Activated CD8-positive, alpha-beta memory T cell treated with anti-CD3 and anti-CD28 coated beads for 36 hours (primary cell): ENCODE measurements at places on chromosomes 12 and 14. TPM values are rescaled to one million over a fixed set of nuclear protein-coding genes. Genes with fewer than 3 reads are reported as not detected.

LRRIQ1 gene
- total RNA-seq = not detected

PIANP gene
- 0.80 TPM for total RNA-seq

GPR162 gene
- total RNA-seq = 0.44 TPM

KRT71 gene
- total RNA-seq = not detected

CLEC7A gene
- total RNA-seq = not detected

VWF gene
- 0.04 TPM for total RNA-seq

SSPN gene
- total RNA-seq = not detected

C12orf50 gene
- 0.10 TPM for total RNA-seq

TMEM253 gene
- total RNA-seq = 0.13 TPM

CLEC9A gene
- total RNA-seq = not detected

SERPINA1 gene
- 0.55 TPM for total RNA-seq

TAS2R14 gene
- 0.84 TPM for total RNA-seq

BIN2 gene
- 42.8 TPM for total RNA-seq

LHX5 gene
- total RNA-seq = not detected

TSPAN9 gene
- total RNA-seq = 0.40 TPM

CAPZA3 gene
- total RNA-seq = not detected

CCDC197 gene
- not detected for total RNA-seq

FAM181A gene
- total RNA-seq = not detected

PAH gene
- not detected for total RNA-seq

PLA2G1B gene
- not detected for total RNA-seq

PTPN6 gene
- total RNA-seq = 436 TPM

AMDHD1 gene
- 2.6 TPM for total RNA-seq

REM2 gene
- not detected for total RNA-seq

TMEM260 gene
- 11.1 TPM for total RNA-seq

LRRK2 gene
- 0.13 TPM for total RNA-seq

OR6C2 gene
- not detected for total RNA-seq

CDCA3 gene
- 50.0 TPM for total RNA-seq

OASL gene
- 3.3 TPM for total RNA-seq

CCDC196 gene
- not detected for total RNA-seq

SLC24A4 gene
- not detected for total RNA-seq

INSM2 gene
- total RNA-seq = not detected

DGKA gene
- total RNA-seq = 199 TPM

PRKAG1 gene
- 69.4 TPM for total RNA-seq

STK38L gene
- total RNA-seq = 28.8 TPM

RNASE3 gene
- not detected for total RNA-seq

GZMB gene
- total RNA-seq = 6,616 TPM

ARID4A gene
- total RNA-seq = 15.9 TPM

STAC3 gene
- 1.4 TPM for total RNA-seq

RTL1 gene
- total RNA-seq = not detected

KRT74 gene
- total RNA-seq = not detected

AICDA gene
- total RNA-seq = not detected

CD69 gene
- total RNA-seq = 80.0 TPM

ARHGAP9 gene
- 133 TPM for total RNA-seq

TAS2R7 gene
- total RNA-seq = not detected

TPH2 gene
- not detected for total RNA-seq

RNU4-1 gene
- 620 TPM for total RNA-seq

MANSC4 gene
- not detected for total RNA-seq

SIX4 gene
- 0.17 TPM for total RNA-seq

DEPDC4 gene
- total RNA-seq = 1.5 TPM

NCAPD2 gene
- total RNA-seq = 120 TPM

PCNX1 gene
- 40.7 TPM for total RNA-seq

DRAM1 gene
- total RNA-seq = 4.9 TPM

FCF1 gene
- 90.5 TPM for total RNA-seq

CCT2 gene
- 449 TPM for total RNA-seq
